ENCODE measurements at places on chromosomes 1 and 21. TPM values are rescaled to one million over a fixed set of nuclear protein-coding genes. Genes with fewer than 3 reads are reported as not detected.

DNA sequence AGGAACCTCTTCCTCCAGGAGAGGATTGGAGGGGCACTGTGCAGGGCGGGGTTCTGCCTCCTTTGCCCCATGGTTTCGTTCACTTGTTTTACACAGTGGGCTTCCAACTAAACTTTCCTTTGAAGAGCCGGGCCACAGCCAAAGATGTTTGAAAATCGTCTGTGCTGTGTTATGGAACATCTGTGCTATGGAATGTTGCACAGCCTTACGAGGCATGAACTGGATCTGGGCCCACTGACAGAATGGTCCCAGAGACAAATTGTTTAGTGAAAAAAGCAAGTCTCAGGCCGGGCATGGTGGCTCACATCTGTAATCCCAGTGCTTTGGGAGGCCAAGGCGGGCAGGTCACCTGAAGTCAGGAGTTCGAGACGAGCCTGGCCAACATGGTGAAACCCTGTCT is 12.6 kb upstream of the MEF2D start:
- H3K27me3 ChIP-seq: no peaks in the 10 kb centered on the region
- H3K36me3 ChIP-seq: no peaks in the 10 kb centered on the region
- DNase-seq: peak; percentile 83

Gene LRRC38
- 0.07 TPM for polyA plus RNA-seq

DNA sequence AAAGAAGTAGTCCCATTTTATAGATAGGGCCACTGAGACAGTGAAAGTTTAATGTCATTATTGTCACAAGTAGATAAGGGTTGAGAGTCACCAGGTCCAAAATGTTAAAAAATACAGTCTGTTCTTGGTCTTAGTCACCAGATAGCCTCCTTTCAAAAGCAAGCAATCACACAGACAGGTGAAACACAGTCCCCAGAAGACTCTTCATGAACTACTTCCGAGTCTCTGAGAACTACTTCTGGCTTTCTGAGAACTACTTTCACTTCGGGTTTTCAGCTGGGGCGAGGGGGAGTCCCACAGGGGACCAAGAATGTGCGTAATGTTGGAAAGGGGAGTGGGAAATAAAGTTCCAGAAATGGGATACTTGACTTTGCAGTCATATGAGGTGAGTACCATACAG is 143.2 kb downstream of the HHIPL2 start:
- H3K4me3 ChIP-seq: no peak overlapping the region
- H3K4me1 ChIP-seq: no peaks in the 10 kb centered on the region
- H3K27ac ChIP-seq: no peak overlapping the region
- H3K27me3 ChIP-seq: peaks cover 2% of the 10 kb centered on the region

Gene AMY1A
- 1.8 TPM for polyA plus RNA-seq

Gene CRNN
- polyA plus RNA-seq: 0.31 TPM

- peaks cover 37% of the 10 kb centered on the region for H3K4me1 ChIP-seq
- H3K36me3 ChIP-seq: no peaks in the 10 kb centered on the region
- no peak overlapping the region for H3K4me3 ChIP-seq
- no peaks in the 10 kb centered on the region for H3K27me3 ChIP-seq
- no peak for DNase-seq
Observed at GRCh38 chr1:55696181-55696754, 481.1 kb upstream of the USP24 start.

GRCh38 chr1:220890602-220891001 is 11.4 kb downstream of the HLX start:
- peaks cover 3% of the 10 kb centered on the region for H3K4me1 ChIP-seq
- no peak for DNase-seq
- H3K27me3 ChIP-seq: peaks cover 74% of the 10 kb centered on the region

DNA sequence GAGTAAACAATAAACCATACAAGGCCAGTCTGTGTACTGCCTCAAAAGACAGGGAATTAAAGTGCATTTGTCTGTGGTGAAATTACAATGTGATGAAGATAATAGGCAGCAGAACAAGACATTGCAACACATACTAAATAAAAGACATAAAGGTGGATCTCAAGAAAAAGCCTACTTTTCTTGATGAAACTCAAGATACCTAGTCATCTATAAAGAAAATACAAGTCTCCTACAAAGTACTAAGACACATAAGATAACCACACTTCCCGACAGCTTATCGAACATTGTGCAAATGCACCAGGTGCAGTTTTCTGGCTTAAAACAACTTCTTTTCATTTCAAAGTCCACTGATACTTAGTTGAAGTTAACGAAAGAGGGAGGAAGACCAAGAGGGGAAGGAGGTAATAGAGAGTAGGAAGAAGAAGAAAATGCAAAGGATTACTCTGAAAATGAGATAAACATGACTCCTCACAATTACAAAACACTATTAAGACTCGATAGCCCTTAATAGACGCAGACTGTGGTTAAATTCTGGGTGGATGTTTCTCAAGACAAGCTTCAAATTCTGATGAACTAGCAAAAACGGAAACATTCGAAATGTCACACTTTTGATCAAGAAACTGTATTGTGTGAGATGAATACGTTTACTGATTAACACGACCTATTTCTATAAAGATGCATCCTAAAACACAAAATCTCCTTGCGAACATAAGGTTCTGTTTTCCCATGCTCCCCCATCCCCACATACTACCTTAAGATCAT is 2.0 kb downstream of the HNRNPR start:
- peaks cover 9% of the 10 kb centered on the region for H3K4me1 ChIP-seq
- H3K36me3 ChIP-seq: peaks cover 3% of the 10 kb centered on the region
- no peak for DNase-seq
- no peaks in the 10 kb centered on the region for H3K27me3 ChIP-seq
- no peak overlapping the region for H3K27ac ChIP-seq
- H3K4me3 ChIP-seq: no peak overlapping the region

GRCh38 chr1:5994713-5995621 is 2.7 kb upstream of the NPHP4 start:
- no peak overlapping the region for H3K27ac ChIP-seq
- H3K4me3 ChIP-seq: no peak overlapping the region
- DNase-seq: no peak
- H3K4me1 ChIP-seq: peaks cover 13% of the 10 kb centered on the region

DNA sequence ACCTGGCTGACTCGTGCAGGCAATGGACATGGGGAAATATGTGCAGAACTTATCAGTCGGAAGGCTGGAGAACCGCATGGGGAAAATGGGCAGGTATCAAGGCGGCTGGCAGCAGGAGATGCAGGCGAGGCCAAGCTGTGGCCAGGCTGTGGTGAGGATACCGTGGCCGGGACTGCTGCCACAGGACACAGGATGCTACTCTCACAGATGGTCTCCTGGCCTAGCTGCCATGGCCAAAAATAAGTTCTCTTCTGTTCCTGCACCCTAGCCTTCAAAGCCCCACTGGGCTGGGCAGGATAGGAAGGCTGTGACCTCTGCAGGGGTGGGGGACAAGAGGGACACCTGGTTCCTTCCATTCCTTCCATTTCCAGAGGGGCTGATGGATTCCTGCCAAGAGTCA is 26.4 kb downstream of the TEX35 start:
- H3K4me3 ChIP-seq: no peak overlapping the region
- no peaks in the 10 kb centered on the region for H3K36me3 ChIP-seq
- H3K27ac ChIP-seq: no peak overlapping the region
- H3K4me1 ChIP-seq: peaks cover 4% of the 10 kb centered on the region

Gene NOTCH2
- polyA plus RNA-seq: 6.8 TPM

Gene UTS2
- polyA plus RNA-seq: 1.8 TPM

Gene LHX8
- polyA plus RNA-seq: not detected

DNA sequence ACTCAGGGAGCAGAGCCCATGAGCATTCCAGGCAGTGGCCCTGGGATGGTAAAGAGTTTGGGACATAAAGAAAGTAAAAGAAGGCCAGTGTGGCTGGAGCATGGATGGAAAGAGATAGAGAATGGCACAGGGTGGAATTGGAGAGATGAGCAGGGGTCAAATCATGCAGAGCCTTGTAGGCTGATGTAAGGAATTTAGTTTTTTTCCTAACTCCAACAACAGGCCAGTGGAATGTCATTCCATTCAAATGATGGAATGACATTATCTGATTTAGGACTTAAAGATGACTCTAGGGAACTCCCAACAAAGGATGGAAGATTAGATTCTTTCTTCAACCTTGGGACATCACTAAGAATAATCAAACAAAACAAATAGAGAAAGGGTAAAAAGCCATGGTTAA is 12.8 kb upstream of the S100A2 start:
- H3K27ac ChIP-seq: no peak overlapping the region
- no peak overlapping the region for H3K4me3 ChIP-seq
- no peaks in the 10 kb centered on the region for H3K4me1 ChIP-seq
- H3K36me3 ChIP-seq: no peaks in the 10 kb centered on the region
- no peak for DNase-seq

- no peak overlapping the region for H3K4me3 ChIP-seq
- H3K27me3 ChIP-seq: no peaks in the 10 kb centered on the region
- H3K27ac ChIP-seq: no peak overlapping the region
- no peaks in the 10 kb centered on the region for H3K36me3 ChIP-seq
- peak; percentile 90 for DNase-seq
Observed at GRCh38 chr1:63487336-63488065, 35.5 kb downstream of the ITGB3BP start.

Gene CD53
- 41.2 TPM for polyA plus RNA-seq

Gene PARP1
- 47.0 TPM for polyA plus RNA-seq
